ENCODE measurements at places on chromosomes 4 and X. TPM values are rescaled to one million over a fixed set of nuclear protein-coding genes. Genes with fewer than 3 reads are reported as not detected.

The ALB gene
- 22.6 TPM for total RNA-seq

The CD99L2 gene
- 8.2 TPM for total RNA-seq

DNA sequence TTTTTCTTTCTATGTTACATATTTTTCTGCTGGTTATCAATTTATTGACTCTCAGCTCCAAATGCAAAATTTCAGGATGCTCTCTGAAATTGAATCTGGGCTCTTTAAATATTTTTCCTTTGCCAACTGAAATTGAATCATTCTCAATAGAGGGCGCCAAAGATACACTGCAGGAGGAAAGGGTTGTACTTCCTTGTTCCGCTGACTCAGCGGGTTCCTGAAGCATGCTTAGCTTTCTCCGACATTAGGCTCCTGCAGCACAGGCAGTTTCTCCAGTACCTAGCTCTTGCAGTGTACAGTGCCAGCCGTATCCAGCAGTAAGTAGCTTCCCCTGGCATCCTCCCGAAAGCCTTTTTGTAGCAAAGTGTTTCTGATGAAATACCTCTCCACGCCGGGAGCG lies 28.8 kb upstream of the CFAP47 start:
- DNase-seq: no peak

- DNase-seq: no peak
Observed at GRCh38 chr4:176406736-176407135, 87.0 kb downstream of the SPCS3 start.

- no peak for DNase-seq
Observed at GRCh38 chrX:72348247-72348979, 42.7 kb upstream of the CITED1 start.

DNA sequence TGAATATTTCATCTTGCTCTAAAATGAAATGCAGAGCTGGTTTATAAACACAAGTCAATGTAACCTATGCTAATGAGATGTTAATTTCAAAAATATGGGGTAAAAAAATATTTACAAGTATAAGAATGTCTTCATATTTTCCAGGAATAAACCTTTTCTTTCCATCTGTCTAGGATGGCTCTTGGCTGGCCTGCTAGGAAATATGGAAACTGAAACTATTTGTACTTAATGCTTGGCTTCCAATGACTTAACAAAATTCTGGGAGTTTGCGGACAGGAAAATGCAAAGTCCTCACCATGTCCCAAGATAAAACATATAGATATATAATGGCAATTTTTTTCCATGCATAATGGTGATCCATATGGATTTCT lies 168.1 kb downstream of the SCFD2 start:
- no peak for DNase-seq

DNA sequence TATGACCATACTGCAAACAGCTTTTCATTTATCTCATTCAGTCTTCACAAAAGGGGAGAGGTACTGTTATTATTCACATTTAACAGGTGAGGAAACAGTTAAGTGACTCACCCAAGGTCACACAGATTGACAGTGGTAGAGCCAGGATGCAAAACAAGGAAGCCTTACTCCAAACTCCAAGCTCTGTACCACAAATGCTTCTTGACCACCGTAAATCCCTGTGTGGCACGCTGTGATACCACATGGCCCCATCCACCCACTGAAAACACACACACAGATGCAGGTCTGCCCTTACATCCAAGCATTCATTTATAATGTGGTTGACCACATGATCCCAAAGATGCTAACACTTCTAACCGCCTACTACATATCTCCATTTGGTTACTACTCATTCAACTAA lies 129.5 kb downstream of the TSPAN5 start:
- no peak for DNase-seq

DNA sequence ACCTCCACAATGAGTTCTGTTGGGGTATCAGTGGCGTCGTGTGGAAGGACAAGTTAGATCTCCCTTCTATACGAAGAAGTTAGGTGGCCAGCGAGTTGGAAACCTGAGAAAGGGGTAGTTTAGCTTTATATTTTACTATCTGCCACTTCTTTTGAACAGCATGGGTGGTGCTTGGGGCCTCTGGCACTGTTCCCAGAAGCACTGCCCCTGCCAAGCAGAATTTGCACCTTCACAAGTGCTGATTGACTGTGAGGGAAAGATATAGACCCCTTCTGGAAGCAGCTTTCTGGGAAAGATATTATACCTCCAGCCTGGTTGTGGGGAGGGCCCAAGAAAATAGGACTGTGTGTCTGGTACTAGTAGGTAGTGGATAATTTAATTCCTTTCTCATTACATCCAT lies 246.9 kb downstream of the FBXO8 start:
- DNase-seq: no peak

- no peak for DNase-seq
Observed at GRCh38 chr4:53510321-53510720, 81.0 kb downstream of the LNX1 start.

The FTSJ1 gene
- total RNA-seq: 134 TPM

The CDKL5 gene
- 1.4 TPM for total RNA-seq

- DNase-seq: no peak
Observed at GRCh38 chr4:10590896-10591295, 93.7 kb downstream of the CLNK start.

DNA sequence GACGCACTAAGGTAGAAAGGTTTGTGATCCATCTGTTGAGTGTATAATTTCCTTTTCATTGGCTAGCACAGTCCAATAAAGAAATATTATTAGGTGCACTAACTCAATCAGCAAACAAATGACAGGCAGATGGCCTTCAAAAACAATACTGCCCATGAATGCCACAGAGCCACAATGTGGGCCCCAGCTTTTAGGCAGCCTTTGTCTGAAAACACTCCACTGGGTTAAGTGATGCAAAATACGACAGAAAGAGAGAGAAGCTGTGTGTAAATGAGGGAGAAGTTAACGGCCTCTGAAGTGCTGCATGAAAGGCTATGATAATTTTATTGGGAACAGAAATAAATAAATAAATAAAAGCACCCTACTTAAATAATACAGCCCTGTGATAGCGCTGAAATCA lies 274.6 kb downstream of the NKX6-1 start:
- no peak for DNase-seq

DNA sequence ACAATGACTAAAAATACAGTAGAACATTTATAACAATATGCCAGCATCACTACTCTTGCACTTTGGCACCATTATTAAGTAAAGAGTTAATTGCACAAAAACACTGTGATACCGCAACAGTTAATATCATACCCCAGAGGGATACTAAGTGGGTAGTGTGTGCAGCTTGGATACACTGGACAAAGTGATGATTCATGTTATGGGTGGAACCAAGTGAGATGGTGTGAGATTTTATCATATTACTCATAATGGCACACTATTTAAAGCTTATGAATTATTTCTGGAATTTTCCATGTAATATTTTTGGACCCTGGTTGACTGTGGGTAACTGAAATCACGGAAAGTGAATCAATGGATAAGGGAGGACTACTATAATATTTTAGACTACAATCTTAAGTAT lies 265.3 kb downstream of the PCDH18 start:
- DNase-seq: no peak

The ARMCX1 gene
- total RNA-seq: 4.8 TPM
